ENCODE measurements at places on chromosomes 5 and 9.

DNA sequence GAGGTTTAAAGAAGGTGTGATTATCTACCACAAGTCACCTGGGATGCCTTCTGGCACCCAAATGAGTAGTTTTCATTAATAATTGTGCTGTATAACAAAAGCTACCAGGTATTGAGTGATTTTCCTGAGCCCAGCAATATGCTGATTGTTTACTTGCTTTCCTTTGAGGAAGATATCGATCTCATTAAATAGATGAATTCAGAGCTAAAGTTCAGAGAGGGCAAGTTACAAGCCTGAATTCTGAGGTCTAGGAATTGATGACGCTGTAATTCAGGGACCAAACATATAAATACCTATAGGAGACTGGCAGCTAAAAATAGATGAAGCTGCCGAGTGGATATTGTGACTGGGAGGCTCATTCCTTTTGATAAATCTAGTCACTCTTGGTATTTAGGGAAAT is 1.1 kb downstream of the ERCC6L2 start:
- no peak for DNase-seq

DNA sequence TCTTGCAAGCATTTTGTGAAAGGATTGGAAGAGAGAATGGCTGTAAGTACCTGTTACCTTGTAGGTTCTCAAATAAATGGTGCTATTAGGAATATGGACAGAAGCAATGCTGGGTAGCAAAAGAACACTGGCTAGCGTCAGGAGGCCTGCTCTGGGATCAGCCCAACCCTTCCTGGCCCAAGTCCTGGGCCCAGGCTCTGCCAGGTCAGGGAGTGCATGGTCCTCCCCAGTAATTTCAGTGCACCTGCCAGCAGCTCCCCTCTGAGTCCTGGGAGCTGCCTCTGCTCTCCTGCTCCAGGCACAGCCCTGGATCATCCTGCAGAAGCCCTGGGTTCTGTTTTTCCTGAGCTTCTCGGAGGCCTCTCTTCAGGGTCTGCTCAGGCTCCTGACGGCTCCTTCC is 89.5 kb upstream of the ARAP3 start:
- DNase-seq, result no peak

DNA sequence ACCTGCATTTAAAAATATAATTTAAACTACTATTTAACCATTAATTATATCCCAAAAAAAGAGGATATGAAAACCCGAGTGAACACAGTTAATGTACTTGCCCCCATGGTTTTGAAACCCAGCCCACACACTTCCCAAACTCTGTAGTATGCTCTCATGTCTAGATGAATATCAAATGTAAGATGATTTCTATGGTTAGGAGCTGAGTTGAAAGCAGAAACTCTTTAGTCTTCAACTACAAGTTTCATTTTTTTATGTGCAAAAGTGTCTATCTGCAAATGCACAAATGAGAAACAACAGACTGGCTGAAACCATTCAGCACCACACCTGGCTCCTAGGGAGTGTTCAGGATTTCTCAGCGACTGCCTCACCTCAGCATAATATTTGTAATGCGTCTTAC is 183.3 kb downstream of the SEMA5A start:
- no peak for DNase-seq

DNA sequence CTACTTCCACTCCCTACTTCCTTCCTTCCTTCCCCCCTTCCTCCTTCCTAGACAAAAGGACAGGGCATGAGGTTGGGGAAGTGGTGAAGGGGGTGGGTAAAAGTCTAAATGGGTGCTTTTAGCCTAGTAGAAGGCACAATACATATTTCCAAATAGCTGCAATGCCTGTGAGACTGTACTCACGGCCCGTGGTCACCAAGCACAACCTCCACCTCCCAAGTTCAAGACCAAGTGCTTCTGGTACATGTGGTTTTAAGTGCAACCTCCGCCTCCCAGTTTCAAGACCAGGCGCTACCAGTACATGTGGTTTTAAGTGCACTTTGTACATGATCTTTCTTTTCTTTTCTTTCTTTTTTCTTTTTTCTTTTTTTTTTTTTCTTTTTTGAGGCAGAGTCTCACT is 14.5 kb upstream of the NTNG2 start:
- DNase-seq, result no peak

DNA sequence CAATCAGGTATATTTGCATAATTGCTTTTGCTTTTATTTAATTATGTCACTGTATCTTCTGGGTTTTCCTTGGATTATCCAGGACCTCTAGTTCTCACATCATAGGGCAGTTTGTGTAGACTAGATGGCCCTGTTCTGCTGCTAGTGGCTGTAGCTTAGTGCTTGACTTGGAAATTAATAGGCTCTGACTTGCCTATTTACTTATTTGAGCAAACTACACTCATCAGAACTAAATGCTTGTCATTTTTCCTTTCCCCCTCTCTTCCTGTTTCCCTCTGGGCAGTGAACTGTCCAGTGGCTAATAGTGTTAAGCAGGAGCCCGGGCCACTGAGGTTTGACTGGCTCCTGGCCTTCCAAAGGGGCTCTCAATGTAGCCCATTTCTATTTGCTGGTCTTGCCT is 135.7 kb downstream of the MAN2A1 start:
- DNase-seq, result no peak

DNA sequence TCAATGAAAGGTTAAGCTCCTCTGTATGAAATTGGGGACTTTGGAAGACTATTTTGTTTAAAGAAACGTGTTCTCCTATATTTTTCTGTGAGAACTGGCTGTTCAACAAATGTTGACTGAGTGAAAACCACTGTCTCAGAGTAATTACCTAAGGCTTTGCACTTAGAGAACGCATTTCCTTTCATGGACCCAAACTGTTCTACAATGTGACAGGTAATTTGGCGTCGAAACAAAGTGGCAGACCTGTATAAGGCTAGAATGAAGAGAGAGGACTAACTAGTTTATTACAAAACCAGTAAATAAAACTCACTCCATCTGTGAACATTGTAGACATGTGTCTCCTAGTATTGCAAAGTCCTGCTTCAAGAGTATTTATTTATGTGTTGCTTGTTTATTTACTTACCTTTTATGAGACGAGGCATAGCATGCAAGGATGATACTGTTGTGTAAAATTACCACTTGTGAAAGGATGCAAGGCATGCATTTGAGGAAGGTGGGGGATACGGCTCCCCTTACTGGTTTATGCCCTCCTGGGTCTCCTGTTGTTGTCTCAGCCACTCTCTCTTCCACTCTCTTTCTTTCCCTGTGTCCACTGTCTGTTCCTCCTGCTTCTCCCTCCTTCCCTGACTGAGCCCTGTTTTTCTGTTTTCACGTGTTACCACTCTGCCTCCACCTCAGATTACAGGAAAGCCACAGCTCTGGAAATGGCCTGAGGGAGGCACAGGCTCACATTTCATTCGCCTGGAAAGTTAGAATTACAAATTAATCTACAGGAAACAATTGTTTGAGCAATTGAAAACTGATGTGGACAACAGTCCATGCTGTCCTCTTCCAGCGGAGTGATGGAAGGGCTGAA is 444.0 kb upstream of the ZNF608 start:
- no peak for DNase-seq

DNA sequence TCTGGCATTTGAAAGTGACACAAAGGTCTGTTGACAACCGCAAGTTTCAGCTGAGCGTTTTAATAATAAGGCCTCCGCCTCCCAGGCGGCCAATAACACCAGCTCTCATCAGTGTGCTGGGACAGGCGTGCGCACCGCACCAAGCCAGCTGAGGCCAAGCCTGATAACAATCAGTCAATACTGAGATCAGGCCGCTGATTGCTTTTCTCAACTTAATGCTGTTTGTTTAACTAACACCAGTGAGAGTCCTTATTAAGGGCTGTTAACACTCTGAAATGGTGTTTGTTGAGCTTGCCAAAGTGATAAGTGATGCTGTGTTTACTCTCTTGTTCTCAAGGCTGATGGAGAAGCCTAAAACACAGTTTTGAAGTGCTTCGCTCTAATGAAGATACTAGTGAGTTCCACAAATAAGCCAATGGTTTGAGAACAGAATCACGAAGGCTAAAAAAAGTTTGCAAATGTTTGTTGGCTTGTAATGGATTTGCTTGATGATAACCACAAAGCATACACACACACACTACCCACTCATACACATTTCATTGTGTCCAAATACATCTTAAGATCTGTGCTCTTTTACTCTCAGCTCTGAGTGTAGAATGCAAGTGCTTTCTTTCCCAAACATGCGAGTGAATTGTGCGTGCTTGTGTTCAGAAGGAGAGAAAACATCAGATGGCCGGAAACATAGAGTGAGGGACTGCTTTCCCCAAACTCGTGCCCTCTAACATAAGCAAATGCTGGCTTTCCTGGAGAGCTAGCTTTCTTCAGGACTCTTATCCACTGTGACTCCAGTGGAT is 330.4 kb upstream of the KLF4 start:
- no peak for DNase-seq

DNA sequence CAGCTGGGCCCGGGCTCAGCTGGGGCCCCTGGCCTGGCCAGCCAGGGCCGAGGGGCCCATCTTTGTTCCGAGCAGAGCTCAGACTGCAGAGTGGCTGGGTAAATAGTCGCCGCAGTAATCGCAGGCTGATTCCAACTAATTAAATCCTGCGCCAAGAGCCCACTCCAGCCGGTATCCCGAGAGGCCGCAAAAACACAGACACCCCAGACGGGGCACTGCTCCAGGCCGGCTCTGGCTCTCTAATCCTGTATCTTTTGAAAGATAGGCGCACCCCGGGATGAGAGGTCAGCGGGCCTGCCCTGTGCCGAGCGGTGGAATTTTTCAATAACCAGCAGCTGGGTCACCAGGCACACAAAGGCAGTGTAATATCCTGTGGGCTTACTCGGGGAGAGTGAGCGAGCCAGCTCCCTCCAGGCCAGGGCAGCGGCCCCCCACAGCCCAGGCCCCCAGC is 57.7 kb downstream of the LMX1B start:
- no peak for DNase-seq

DNA sequence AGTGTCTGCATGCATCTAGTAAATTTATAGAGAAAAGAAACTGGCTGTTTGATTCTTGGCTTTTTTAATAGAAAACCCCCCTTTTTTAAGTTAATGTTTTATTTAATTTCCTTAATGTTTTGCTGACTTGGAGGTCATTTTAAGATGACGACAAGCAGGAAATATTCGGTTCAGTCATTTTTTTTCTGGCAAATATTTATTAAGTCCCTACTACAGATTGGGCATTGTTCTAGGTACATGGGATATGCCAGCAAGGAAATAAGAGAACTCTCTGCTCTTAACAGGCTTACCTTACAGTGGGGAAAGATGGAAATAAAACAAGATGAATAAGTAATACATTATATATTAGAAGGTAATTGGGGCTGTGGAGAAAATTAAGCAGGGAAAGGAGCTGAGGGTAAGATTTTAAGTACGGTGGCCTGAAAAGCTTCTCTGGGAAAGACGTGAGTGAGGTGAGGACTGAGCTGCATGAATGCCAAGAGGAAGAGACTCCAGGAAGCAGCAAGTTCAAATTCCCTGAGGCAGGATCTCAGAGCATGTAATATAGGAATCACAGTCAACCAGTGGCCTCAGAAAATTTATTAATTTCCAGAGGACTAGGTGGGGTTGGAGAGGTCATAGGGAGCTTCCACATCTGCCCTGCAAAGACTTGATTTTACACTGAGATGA is 316.0 kb upstream of the DAP start:
- no peak for DNase-seq

GRCh38 chr5:84275609-84276008 is 109.1 kb downstream of the EDIL3 start:
- DNase-seq, result no peak

- DNase-seq, result no peak
Measured at GRCh38 chr5:133943475-133943817, 25.0 kb downstream of the C5orf15 start.

DNA sequence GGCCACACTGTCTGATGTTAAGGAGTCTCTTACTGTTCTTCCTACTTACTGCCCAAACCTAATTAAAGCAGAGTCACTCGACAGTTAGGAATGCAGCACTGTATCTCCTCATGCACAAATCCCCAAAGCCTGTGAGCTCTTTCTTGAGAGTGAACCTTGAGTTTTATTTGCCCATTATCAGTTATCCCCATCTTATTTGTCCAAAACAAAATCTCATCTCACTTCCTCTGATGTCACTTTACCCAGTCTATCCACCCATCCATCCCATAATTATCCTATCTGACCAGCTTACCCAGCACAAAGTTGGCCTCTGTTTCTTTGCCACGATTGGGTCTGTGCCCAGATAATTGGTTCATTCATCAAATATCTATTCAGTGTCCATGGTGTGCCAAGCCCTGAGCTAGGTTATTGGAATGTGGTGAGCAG is 250.8 kb downstream of the SLIT3 start:
- DNase-seq, result no peak

DNA sequence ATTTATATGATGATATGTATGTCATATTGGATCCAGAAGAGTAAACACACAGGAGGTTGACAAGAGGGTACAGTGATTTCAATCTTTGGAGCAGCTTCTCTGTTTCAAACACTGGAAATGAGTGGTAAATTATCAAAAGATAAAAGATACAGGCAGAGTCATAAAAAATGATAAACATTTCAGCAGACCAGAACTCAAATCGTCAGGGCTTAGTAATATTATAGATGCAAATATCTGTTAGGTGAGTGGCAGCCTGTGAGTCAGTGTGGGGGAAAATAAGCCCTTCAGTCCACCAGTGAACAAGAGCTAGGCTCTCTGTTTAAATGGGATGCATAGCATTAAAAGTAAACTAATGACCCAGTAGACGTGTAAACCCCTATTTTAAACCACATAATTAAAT is 1378.1 kb downstream of the EFNA5 start:
- DNase-seq, result no peak

GRCh38 chr9:70873506-70873905 is 247.9 kb downstream of the TRPM3 start:
- no peak for DNase-seq

DNA sequence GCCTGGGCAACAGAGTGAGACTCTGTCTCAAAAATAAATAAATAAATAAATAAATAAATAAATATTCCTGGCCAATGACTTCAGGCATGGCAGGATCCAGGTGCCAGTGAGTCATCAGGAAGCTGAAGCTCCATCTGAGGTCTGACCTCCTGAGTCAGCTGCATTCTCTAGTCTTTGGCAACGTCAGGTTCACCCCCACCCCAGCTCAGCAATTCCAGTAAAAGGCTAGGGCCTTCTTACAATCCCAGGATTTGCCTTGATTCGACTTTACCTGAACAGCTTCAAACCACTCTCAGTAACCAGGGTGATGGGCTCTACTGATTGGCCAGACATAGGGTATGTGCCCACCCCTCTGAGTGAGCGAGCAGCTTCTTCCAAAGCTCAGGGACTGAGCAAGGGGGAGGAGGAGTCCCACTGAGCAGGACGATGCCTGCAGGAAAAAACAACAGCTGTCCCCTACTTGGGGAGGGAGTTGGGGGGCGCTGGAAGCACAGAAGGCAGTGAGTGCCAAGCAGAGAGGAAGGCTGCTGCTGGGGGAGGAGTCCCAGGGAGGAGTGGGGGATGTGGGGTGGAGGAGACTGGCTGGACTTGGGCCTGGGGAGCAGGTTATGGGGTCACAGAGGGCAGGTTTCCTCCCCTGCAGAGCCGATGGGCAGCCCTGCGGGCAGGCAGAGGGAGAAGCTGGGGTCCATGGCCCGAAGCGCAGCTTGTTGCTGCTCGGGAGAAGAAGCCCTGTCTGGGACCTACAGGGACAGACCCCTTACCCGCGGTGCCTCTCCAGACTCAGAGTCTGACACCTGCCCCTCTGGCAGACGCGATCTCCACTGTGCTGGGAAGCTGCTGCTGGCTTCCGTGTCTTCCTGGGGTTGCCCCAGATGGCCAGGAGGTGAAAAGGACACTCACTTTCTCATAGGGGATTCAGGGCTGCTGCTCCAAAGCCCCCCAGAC is 25.9 kb upstream of the UNC5A start:
- DNase-seq, result no peak

GRCh38 chr9:99516657-99517049 is 294.6 kb downstream of the SEC61B start:
- DNase-seq, result no peak

GRCh38 chr5:373710-374602 is 52.4 kb downstream of the AHRR start:
- DNase-seq, result no peak

GRCh38 chr5:34659168-34659567 is 3.0 kb downstream of the RAI14 start:
- DNase-seq, result no peak
